ENCODE measurements at places on chromosomes 2 and 18.
A peak's percentile ranks its signal among the peaks of the same experiment; 100 is the strongest.

- no peak for DNase-seq
Measured at GRCh38 chr2:95333888-95334338, 36.8 kb downstream of the KCNIP3 start.

GRCh38 chr2:198135481-198135934, 331.1 kb downstream of the PLCL1 start:
- DNase-seq, result no peak

DNA sequence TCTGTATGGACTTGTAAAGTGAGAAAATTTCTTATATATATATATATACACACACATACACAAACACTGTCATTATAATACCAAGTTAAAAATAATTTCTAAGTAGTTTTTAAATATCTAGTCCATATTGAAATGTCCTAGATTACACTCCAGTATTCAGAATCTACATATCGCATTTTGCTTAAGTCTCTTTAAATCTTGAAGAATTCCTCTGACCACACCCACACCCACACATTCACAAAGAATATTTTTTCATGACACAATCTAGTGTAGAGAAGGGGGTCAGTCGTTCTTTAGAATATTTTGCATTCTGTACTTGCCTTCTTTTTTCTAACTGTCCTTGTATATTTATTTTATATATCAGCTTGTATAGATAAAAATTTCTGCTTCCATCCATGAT, 509.7 kb downstream of the CCDC85A start:
- DNase-seq, result no peak

GRCh38 chr2:95007822-95008221, 17.7 kb upstream of the MAL start:
- no peak for DNase-seq

DNA sequence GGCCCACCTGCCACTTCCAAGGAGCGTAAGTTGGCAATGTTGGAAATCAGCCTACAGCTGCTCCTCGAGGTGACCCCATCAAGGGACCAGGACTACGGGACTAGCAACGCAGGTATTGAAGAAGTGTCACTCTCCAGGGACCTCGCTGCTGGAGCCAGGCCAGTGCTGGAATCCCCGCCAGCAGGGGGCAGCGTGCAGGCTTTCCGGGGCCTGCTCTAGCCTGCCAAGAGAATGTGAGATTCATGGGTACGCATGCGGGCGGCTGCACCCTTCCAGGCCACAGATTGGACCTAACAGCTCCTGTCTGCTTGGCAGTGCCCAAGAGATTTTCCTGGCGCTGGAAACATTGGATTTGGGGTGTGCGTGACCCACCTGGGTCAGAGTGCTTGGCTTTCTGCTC, 182.8 kb upstream of the RAB12 start:
- DNase-seq, result no peak

GRCh38 chr2:27336173-27336572, 13.3 kb upstream of the MPV17 start:
- DNase-seq, result no peak

GRCh38 chr2:176091329-176092258, 927 bp upstream of the HOXD13 start:
- DNase-seq, result peak; percentile 68

GRCh38 chr2:197137231-197137630, 173.3 kb downstream of the ANKRD44 start:
- DNase-seq, result no peak

- no peak for DNase-seq
Measured at GRCh38 chr2:7672027-7672684, 754.9 kb downstream of the RNF144A start.

GRCh38 chr2:74959106-74959751, 786 bp downstream of the POLE4 start:
- no peak for DNase-seq

DNA sequence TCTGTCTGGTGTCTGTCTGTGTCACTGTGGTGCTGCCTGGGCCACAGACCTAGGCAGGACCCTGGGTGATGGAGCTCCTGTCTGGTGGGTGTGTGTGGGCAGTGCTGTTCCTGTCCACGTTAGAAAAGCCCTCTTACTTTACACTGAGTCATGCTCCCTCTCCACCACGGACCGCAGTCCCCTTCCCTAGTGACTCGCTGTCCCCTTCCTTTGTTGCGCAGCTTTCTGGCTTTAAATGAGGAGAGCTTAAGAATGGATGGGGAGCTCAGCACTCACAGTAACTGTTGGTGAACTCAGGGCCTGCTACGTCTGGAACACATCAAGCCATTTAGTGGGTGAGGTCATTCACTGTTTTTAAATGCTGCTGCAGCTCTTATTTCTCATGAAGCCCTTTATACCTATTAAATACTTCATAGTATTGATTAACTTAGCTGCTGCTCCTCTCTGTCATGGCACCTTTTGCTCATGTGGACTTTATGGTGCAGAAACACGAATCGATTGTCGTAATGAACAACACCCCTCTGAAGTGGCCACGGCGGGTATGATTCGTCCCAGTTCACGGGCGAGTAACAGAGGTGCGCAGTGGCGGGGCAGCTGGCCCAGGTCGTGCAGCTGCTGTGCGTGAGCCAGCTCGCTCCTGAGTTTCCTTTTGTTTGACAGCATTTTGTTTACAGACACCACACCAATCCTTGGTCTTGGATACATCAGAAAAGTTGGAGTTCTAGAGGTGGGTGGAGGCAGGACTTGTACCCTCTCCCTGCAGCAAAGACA, 100.4 kb downstream of the LDLRAD4 start:
- DNase-seq, result no peak

DNA sequence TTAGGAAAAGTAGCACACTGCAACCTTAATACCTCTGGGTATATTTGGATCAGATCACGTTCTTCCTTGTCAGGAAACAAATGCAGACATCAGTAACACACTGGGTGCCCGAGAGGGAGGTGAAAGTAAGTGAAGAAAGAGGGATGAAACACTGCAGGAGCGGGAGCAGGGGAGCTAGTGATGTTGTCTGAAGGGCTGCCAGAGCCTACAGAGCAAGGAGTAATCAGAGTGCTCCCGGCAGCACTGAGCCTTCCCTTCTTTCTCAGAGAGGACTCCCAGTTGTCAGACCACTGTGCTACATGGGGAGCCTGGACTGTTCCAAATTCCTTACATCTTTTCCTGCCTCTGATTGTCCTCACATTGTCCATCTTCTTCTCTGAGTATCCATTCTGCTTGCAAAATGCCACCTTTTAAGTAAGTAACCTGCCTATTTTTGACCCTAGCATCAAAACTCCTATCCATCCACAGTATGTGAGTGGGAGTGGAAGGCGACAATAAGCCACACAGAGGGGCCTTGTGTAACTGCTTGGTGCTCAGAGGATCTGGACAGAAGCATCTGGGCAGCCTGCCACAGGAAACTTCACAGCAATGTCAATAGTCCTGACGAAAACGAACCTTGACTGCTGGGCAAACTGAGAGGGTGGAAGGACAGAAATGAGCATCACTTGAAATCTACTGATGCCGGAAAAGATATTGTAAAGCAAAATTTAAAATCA, 10.8 kb upstream of the NAB1 start:
- no peak for DNase-seq

GRCh38 chr2:233426619-233427342, 72.5 kb downstream of the DGKD start:
- DNase-seq, result no peak

DNA sequence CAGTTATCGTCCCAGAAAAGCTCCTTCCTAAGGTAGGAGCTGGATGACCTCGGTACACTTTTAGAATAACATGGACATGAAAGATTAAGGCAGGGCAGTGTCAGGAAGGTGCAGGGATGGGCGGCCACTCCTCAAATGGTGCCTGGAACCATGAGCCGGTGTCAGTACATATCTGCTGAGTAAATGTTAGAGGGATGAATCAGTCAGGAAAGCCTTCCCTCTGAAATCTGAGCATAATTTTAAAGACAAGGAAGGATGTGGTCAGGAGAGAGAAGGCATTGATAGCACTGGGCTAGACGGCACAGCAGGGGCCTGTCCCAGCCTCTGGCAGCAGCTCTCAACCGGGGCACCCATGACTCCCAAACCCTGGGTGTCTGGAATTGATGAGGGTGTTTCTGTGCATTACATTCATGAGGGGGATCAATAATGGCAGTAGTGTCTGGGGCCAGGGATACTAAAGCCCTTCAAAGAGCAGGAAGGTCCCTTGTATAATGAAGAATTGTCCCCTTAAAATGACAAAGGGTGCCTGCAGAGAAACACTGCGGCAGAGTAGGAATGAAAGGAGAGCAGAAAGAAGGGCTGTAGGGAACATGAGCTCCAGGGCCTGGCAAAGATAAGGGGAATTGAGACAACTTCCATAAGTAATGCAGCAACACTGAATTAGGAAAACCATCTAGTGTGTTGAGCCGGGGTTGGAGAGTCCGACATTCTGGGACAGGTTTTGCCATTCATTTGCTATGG, 162.3 kb upstream of the REV1 start:
- no peak for DNase-seq

DNA sequence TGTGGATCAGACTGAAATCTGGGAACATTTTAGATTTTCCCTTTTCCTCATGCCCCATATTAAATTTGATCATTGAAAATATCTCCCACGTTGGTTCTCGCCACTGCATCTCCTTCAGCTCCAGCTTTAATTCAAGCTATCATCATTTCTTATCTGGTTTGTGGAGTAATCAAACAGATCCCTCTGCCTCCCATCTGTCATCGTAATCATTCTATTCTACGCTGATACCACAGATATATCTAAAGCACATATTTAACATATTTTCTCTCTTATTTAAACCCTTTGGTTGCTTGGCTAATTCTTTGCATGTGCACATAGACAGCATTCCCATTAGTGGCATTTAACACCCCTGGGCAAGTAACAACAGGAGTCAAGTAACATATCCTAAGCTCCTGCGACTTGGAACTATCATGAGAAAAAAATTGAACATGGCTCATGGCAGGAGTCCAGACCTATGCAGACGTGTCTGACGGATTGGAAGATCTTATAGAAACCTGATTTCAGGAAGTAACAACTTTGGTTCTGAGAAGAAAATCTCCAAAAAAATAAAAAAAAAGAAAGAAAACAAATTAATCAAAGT, 158.8 kb upstream of the KYNU start:
- no peak for DNase-seq

GRCh38 chr2:209570194-209570593, 146.3 kb downstream of the MAP2 start:
- DNase-seq, result no peak

DNA sequence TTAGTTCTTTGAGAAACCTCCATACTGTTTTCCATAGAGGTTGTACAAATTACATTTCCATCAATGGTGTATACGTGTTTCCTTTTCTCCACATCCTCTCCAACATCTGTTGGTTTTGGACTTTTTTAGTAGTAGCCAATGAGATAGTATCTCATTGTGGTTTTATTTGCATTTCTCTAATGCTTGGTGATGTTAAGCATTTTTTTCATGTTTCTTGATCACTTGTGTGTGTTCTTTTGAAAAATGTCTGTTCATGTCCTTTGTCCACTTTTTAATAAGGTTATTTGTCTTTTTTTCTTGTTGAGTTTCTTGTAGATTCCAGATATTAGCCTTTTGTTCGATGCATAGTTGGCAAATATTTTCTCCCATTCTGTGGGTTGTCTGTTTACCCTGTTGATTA, 392.3 kb upstream of the ZEB2 start:
- no peak for DNase-seq

GRCh38 chr2:97857553-97857952, 138.2 kb downstream of the TMEM131 start:
- DNase-seq, result no peak

DNA sequence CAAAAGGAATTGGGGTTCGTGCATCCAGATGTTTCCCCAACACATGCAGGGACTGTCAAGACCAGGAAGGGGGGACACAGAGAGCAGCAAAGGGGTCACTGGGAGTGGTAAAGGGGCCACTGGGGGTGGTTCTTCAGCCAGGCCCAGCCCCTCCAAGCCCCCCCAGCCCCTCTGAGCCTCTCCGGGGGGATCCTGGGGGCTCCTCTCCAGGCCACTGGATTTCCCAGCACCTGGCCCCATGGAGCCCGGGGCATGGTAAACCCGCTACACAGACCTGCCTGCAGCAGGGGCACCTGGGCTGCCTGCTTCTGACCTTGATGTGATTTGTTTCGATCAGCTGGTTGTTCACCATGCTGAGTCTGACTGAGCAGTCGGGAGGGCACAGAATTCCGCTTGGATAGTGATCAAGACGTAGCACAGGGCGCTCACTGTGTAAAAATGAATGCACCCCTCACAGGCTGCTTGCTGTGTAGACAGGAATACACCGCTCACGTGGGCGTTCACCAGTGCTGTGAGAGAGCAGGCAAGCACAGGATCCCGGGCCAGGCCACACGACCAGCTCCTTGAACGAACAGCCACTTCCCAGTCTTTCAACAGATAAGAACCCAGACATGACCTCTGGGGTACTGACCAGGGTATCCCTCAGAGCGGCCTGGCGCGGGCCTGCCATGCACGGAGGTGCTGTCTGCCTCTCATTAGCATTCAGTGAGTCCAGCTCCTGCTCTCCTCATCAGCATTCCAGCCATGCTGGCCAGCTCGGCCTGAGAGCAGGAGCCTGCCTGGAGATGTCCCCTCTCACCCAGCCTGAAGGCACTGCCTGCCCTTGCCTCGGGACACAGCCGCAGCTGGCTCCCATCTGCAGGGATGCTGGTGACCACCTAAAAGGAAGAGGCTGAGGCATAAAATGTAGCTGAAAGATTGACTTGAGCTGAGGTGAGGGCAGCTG, 73.3 kb upstream of the OTOS start:
- no peak for DNase-seq

GRCh38 chr2:168504323-168504722, 48.3 kb downstream of the CERS6 start:
- DNase-seq, result no peak

GRCh38 chr2:33241581-33241980, 234.9 kb upstream of the RASGRP3 start:
- DNase-seq, result no peak

- no peak for DNase-seq
Measured at GRCh38 chr2:42116195-42117181, 52.7 kb upstream of the EML4 start.

GRCh38 chr2:157785200-157785599, 90.9 kb downstream of the ACVR1 start:
- no peak for DNase-seq

DNA sequence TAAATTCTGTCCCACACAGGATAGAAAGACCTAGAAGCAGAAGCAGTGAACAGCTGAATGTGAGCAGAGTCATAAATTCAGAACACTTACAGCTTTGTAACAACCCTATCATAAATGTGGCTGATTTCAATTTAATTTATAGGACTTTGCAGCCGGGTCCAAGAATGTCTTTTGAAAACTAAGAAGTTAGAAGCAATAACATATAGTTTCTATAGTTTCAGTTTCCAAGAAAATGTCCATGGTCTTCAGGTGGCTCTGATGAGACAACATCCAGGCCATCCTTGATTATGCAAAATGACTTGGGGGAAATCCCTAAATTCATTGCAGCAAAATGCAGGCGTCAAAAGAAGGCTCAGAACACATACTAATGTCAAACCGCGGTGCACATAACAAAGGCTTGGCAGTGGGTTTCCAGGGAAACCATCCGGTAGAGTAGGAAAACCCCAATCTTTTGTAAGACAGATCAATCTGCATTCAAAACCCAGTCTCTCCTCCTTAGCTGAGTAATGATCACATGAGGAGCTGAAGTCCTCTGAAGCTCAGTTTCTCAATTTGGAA, 442.2 kb upstream of the ID2 start:
- no peak for DNase-seq

GRCh38 chr2:24919506-24920097, 435 bp downstream of the ADCY3 start:
- peak; percentile 59 for DNase-seq

Measured in right kidney (tissue), 9 donors.